ENCODE measurements at places on chromosomes 16 and 17.

DNA sequence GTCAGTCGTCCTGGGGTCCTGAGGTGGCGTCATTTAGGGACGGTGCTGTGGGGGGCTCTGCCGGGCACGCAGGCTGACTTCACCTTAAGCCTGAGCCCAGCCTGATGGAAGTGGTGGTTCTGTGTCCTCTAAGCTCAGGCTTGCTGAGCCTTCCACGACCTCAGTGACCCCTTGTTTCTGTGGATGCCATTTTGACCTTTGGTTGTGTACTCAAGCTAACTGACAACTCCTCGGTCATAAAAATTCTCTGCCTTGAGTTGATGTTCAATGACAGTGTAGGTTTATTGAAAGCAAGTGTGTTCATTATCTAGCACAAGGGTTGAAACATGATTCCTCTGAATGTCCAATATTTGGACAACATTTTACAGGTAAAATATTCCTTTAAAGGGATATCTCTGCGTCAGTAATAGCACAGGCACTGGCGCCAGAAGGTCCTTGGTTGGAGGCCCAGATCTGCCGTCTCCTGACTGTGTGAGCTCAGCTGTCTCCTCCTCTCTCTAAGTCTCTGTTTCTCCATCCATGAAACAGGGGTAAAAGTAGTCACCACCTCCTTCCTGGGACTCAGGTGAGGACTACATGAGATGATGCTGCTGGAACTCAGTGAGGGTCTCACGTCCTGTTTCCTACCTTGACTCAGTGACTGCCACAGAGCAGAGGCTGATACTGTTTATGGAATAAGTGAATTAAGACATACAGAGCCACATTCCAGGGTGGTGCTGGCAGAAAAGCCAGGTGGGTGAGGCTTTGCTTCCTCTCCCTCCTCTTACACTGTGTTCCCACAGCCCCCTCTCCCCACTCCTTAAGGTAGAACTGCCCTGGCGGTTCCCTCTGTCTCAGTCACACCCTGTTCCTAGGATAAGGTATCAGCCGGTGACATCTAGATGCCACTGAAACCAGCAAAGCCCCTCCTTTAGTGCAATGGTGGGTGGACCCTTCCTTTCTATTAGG, 75.7 kb downstream of the IRF8 start:
- no peak for DNase-seq

- no peak for DNase-seq
Measured at GRCh38 chr17:66192378-66192687, 400 bp upstream of the CEP112 start.

DNA sequence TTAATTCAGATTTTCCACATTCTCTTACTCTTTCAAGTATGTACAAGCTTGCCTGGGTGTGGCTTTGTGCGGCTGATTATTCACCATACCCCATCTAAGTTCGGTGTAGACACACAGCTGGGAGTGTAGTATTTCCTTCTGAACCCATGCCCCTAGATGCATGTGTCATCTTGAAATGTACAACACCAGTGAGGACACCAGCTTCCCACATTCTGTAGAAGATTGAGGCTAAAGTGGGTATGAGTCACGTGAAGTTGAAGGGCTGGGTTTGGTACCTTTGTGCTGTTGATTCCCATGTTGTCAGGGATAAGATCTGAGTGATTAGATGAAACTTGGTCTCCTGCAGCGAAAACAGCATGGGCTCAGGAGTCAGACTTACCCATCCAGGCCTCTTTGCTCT, 14.6 kb upstream of the DHX8 start:
- DNase-seq: no peak

DNA sequence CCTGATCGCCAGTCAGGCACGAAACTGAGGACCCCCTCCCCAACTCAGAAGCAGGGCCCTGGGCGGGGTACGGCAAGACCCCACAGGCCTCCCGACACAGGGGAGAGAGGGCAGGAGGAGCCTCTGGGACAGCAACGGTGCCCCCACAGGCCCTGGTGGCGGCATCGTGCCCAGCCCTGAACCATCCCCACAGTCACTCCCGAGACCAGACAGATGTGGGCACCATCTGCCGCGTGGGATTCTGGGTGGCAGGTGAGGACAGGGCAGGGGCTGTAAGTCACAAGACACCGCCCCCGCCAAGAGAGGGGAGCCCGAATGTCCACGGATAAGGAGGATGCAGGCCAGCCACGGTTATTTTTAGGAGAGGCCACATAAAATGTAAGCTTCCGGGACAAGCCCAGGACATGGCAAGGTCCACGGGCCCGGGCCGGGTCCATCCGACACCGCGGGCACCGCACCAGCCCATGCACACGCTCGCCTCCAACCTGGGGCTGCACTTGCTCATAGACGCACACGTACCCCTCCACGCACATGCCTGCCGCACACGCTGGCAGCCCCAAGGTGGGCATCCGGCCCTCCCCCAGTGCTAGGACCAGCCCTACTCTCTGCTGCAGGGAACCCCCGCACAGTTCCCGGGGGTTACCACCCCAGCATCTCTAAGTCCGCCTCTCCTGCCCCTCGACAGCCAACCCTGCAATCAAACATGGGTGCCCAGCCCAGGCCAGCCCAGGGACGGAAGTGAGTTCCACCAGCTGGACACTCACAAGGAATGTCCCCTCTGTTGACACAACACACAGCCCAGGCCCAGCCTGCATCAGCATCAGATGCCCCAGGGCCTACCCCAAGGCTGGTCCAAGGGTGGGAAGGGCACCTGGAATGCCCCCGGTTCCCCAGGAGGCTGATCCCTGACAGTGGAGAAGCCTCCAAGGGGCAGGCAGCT, 8.2 kb upstream of the PVALEF start:
- no peak for DNase-seq

DNA sequence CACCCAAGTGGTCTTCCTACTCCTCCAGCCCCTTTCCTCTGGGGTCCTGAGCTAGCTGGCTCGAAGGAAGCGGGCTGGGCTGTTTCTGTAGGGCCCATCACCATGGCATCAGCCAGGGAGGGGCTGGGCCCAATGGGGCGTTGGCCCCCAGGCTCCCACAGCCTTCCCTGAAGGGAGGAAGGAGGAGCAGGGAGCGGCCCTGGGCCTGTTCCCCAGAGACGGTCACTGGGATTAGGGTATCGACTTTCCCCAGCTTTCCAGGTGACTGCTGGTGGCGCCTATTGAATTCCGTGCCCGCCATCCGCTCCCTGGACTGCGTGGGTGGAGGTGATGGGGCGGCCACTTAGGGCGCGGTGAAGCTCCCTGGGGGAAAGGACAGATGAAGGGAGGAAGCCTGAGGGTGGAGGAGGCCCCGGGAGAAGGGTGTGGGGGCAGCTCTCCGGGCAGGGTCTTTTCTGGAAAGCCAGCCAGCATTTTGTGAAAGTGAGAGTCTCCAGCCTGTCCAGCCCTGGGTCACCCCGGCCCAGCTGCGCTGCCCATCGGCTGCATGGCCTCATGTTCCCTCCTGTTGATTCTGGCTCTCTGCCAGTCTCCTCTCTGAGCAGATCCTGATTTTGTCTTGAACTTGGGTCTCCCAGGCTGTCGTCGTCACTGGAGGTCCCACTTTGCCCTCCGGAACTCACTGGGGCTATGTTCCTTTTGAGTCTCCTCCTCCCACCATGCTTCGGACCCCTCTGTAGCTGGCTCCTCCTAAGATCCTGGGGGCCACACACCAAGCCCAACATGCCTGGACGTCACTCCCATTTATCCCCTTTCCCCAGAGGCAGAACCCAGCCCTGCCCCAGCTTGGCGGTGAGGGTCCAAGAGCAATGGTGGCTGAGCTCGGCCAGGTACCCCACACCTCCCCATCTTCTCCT, 9.8 kb downstream of the NHERF1 start:
- DNase-seq: peak; percentile 59

DNA sequence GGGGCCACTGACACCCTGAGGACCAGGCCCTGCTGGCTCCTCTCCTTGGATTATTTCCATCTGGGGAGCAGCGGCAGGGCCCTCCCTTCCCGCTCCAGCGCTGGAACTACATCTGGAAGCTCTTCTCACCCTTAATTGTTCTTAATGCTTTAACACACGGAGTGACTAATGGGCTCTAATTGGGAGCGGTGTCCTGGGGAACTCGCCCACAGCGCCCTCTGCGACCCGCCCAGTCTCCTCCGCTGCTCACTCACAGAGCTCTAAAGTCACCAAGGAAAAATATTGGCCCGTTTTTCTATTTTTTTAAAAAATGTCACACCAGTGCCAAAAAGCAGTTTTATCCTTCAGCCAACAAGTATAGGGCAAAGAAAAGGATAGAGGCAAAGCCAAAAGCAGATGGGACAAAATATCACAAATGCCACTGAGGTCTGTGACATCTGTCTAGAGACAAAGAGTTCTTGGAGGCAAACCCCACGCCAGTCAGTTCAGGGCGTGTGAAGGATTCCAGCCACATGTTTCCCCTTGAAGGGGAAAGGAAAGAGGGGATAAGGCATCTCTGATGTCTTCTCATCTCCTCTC, 134.7 kb downstream of the RBFOX3 start:
- no peak for DNase-seq

- DNase-seq: no peak
Measured at GRCh38 chr16:19861811-19862327, 22.8 kb downstream of the GPRC5B start.

DNA sequence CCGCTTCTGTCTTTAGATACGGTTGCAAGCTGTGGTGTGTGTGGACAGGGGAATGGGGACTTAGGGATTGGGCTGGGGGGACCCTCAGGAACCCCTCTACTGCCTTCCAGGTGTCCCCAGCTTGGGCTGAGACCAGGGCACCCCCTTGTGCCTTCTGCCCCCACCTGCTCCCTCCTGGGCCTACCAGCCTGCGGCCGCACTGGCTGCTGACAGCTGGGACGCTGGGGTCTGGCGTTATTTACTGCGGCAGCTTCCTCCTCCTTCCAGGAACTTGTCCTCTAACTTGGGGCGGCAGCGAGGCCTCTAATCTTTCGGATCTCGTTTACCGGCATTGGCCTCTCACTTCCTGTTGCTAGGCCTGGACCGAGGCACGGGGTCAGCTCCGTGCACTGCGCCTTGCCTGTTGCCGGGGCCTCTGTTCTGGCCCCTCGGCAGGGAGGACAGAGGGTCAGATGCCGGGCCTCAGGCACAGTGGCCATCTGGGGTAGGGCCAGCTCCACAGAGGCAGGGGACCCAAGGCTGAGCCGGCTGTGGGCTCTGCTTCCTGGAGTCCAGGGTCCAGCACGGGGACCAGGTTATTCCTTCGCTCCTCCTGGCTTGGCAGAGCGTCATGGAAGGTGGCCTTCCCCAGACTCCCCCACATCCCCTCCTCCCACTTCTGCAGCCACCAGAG, 31.8 kb downstream of the TMEM235 start:
- DNase-seq: peak; percentile 63

GRCh38 chr16:88697831-88698615, 8.2 kb downstream of the RNF166 start:
- DNase-seq: peak; percentile 29

- DNase-seq: no peak
Measured at GRCh38 chr16:87607223-87607622, 4.9 kb downstream of the JPH3 start.

GRCh38 chr16:76653390-76654026, 376.3 kb downstream of the CNTNAP4 start:
- DNase-seq: no peak

GRCh38 chr16:29710227-29711219, 31.5 kb downstream of the QPRT start:
- DNase-seq: no peak

DNA sequence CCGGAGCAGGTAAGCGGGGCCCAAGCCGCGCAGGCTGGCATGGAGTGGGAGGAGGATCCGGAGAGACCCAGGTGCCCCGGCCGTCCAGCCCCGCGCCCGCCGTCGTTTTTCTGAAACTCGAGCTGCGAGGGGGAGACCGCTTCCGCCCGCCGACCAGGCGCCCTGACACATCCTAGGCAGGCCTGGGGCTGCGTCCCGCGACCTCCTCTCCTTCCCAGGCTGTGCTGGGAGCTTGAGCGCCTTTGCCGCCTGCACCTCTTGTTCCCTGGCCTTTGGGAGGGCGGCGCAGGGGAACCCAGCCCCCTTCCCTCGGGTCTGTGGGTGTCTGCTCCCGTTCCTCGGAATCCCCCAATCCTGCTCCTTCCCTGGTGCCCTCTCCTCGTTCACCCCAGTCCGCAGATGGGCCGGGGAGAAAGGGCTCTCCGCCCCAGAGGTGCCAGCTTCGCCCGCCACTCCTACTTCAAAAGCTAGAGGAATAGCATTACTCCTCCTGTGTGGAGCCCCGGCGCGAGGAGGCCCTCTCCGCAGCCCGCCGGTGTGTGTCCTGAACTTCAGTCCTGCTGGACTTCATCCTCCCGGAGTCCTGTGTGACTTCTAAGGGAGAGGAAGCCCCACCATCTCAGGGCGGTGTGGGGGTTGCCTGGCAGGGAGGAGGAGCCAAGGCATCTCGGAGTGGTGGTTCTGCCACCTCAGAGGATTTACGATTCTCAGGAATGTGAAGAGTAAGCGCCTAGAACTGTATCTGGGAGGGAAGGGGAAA, 1.0 kb downstream of the NHERF1 start:
- DNase-seq: peak; percentile 67

- DNase-seq: no peak
Measured at GRCh38 chr17:66423056-66423955, 120.9 kb downstream of the PRKCA start.

GRCh38 chr16:17067882-17068281, 402.9 kb downstream of the XYLT1 start:
- no peak for DNase-seq

DNA sequence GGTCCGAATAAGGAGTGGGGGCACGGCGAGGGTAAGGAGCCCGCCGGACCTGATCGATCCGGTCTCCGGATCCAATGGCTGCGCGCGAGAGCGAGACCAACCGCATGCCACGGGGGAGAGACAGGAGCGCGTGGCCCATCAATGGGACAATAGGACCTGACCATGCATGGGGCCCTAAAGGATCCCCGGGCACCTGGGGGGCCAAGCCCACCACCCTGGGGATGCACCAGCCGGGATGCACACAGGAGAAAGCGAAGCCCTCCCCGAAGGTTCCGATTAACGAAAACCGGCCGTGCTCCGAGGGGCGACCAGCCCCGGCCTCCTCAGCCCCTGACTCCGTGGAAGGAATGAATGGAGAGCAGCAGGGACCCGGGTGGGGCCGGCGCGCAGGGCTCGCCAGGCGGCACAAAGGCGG, 525 bp downstream of the JPT1 start:
- DNase-seq: peak; percentile 35

DNA sequence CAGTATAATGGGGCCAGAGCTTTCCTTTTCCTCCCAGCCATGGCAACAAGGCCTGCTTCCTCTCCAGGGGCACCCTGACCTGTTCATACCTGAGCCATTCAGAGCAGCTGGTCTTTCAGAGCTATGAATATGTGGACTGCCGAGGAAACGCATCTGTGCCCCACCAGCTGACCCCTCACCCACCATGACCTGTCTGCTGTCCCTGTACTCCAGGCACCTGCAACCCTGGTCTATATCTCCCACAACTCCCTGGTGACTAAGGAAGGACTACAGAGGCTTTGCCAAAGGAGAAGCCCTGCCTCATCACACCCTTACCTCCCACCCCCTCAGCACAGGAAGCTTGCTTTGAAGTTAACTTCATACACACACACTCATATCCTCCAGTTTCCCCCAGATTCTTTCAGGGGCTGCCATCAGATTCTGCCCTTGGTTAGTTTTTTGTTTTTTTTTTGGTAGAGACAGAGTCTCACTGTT, 6.0 kb downstream of the TMEM106A start:
- DNase-seq: no peak

DNA sequence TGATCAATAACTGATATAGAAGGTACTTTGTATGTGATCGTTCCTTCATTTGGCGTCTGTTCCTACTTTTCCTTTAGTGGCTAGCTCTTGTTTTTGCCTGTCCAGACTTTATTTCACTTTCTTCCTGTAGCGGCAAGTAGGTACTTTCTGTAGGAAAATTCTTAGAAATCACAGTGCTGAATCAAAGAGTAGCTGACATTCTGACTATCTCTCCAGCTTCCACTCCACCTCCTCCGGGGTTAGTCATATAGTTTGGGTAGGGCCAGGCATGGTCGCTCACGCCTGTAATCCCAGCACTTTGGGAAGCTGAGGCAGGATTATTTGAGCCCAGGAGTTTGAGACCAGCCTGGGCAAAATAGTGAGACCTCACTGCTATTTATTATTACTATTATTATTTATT, 29.9 kb upstream of the PAFAH1B1 start:
- DNase-seq: no peak
